ENCODE measurements at places on chromosomes 1 and 21. TPM values are rescaled to one million over a fixed set of nuclear protein-coding genes. Genes with fewer than 3 reads are reported as not detected.

DNA sequence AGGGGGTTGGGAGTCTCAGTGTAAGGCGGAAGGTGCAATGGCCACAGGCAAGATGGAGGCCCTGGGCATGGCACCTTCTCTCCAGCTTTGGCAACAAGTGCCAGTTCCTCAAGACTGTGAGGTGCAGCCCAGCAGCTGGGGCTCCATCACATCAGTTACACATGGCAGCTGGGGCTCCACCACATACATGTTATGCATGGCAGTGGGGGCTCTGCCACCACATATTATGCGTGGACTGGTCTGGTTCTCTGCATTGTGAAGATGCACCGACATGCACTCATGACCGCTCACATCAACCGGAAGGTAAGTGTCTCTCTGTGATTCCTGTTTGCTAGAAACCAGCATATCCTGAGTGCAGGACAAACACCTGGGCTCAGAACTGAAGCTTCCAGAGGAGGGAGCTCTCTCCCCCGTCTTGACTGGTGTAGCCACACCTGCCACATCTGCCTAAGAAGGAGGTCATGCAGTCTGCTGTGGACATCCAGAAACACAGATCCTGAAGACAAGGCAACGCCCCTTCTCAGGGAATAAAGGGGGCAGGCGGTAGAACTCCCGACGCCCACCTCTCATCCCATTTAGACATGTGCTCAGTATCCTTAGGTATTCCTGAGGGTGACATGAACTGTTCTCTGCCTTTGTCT is 104.1 kb upstream of the TMPRSS2 start:
- peak; percentile 85 for DNase-seq

GRCh38 chr1:230982696-230983095 is 3.8 kb downstream of the ARV1 start:
- DNase-seq: no peak

DNA sequence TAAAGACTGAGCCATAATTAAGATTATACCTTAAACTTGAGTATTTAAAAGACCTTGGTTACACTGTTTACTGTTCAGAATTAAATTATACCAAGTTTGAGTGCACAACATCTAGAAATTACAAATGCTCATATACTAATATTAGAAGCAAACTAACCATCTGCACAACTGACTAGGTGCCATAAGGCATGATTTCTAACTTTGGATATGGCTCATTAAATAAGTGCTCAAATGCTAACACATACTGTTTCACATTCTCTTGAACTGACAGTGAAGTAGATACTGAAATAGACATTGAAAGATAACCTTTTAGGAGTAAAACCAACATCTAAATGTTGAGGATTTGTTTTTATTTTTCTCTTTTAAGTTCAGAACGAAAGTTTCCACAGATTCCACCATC is 74.1 kb downstream of the PRKAA2 start:
- DNase-seq: no peak

- peak; percentile 21 for DNase-seq
Observed at GRCh38 chr1:195005338-195005737, 1602.9 kb downstream of the KCNT2 start.

DNA sequence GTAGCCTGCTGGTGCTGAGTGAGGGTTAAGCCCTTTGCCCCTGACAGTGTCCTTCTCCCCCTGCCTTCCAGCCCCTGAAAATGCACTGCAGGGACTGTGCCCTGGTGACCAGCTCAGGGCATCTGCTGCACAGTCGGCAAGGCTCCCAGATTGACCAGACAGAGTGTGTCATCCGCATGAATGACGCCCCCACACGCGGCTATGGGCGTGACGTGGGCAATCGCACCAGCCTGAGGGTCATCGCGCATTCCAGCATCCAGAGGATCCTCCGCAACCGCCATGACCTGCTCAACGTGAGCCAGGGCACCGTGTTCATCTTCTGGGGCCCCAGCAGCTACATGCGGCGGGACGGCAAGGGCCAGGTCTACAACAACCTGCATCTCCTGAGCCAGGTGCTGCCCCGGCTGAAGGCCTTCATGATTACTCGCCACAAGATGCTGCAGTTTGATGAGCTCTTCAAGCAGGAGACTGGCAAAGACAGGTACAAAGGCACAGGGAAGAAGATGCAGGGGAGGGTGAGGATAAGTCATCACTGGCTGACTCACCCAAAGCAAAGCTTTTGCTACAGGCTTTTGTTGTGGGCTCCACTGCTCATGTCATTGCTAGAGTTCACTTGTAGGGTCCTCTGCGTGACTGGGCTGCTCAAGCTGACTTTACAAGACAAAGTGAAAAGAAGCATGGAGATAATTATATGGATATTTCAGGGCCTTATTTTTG is 174.9 kb downstream of the PIGK start:
- peak; percentile 73 for DNase-seq

DNA sequence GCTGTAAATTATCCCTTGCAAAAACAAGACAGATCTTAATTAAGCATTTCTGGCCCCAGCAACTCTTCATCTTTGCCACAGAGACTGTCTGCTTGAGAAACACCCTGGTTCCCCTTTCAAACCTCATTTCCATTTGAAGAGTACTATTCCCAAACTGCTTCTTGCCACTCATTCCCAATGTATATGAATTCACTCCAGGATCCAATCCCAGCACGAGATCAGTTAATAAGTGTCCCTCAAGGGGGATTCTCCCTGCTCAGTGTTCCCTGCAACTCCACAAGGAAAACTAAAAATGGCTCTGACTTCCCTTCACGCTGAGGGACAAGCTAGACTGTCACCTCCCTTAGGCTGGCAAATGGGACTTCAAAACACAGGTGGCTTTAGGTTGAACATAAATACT is 173.2 kb downstream of the SIPA1L2 start:
- DNase-seq: no peak

GRCh38 chr1:89854140-89854539 is 33.3 kb downstream of the LRRC8D start:
- DNase-seq: no peak

DNA sequence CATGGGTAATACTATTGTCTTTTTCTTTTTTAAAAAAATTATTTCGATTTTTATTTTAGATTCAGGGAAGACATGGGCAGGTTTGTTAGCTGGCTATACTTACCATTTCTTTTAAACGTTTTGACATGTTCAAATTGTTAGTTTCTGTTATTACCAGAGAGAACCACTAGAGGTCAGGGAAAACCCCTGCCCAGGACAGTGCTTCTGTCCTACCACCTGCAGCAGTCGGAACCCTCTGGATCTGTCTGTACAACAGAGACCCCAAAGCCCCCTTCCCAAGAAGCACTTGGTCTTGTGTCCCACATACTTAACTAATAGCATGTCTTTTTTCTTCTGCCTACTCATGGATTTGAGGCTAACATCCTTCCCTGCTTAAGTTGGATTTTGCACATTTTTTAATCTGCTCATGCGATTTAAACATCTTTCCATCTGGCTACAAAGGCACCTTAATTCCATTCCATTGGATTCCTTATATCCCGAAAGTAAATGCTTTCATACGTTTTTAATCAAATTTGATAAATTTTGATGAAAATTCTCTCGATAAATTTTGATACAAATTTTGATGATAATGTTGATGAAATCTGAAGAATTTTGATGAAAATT is 10.0 kb upstream of the C1orf115 start:
- DNase-seq: peak; percentile 73

- DNase-seq: no peak
Observed at GRCh38 chr1:115654125-115654524, 12.4 kb downstream of the VANGL1 start.

DNA sequence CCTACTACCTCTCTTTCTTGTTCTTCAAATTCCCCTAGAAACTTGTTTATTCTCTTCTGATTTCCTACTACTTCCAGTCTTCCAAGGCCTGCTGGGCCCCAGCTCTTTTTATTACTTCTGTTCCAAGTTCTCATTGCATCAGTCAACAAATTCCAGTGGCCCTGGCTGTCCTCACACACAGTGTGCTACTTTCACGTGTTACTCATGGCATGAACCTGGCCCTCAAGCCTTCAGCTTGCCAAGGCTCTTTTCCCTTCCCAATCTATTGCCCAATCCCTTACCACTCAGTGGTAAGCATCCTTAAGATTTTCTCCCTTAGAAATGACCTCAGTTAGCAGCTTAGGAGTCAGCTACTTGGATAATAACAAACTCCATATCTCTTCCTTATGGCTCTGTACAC is 613.5 kb downstream of the LMO4 start:
- DNase-seq: no peak

DNA sequence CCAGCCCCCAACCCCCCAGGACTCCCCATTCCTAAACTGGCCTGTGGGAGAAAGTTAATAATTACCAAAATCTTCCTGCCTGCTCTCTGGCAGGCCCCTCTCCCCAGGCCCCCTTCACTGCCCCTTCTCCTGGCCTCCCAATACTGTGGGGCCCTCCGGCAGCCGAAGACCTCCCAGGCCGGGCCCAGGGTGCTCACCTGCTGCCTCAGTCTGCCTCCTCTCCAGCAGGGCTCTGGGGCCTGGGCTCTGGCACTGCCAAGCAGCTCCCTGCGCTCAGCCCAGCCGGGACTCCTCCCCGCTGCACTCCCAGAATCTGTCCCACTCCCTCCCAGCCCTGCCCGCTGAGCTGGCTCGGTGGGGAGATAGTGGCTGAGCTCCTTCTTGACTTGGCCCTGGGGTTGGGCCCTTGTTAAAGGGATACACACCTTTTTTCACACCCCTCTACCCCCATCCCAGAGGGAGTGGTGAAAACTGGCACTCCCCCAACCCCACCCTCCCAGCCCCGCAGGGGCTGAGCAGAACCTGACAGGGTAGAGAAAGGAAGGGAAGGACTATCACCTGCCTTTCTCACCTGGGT is at the start of gene S100A16:
S100A16 (minus strand) TSS at position 383 of the 577 bp plus-strand sequence. CDS start 4,986 bp downstream, outside the sequence.
- DNase-seq: peak; percentile 95

- DNase-seq: no peak
Observed at GRCh38 chr1:165424454-165425216, 20.3 kb downstream of the RXRG start.

GRCh38 chr1:68594851-68595250 is 98.0 kb upstream of the DEPDC1 start:
- no peak for DNase-seq

DNA sequence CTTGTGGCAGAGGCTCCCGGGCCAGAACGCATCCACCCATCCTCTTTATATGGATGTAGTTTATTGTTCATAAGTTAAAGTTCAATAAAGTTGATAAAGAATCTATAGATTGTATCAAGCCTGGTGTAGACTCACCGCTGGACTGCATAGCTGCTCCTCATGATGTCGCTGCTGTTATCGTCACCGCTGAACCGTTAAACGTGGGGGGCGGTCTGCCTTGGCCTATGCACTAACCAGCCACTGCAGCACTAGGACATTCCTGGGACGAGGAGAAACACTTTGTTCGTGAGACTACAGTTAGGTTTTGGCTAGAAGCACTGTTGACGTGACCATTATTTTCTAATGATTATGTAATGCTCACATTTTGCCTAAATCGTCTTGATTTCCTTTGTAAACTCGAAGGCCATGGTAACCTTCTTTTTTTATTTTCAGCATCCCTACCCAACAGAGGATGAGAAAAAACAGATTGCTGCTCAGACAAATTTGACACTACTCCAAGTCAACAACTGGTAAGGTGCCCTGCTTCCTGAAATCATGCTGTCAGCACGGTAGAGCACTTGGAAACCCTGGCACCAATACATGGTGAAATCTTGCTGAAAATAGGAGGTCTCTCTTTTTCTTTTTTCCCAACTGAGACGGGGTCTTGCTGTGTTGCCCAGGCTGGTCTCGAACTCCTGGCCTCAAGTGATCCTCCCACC is 50.2 kb downstream of the PKNOX1 start:
- DNase-seq: no peak

DNA sequence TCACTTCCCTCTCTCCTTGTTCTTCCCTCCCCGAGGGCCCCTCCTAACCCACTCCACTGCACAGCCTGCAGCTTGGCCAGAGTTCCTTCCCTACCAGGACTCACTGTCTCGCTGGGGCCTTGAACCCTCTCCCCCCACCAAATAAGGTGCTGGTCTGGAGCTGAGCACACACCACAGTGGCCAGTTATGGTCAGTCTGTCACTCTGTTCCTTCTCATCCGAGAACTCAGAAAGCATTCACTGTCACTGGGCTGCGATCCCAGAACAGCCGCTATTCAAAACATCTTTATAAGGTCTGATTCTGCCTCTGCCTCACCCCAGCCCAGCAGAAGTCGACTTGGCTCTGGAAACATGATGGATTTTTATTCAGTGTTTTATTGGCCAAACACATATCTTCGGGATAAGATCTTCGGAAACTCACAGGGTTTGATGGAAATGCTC is 19.8 kb upstream of the LBR start:
- DNase-seq: no peak

DNA sequence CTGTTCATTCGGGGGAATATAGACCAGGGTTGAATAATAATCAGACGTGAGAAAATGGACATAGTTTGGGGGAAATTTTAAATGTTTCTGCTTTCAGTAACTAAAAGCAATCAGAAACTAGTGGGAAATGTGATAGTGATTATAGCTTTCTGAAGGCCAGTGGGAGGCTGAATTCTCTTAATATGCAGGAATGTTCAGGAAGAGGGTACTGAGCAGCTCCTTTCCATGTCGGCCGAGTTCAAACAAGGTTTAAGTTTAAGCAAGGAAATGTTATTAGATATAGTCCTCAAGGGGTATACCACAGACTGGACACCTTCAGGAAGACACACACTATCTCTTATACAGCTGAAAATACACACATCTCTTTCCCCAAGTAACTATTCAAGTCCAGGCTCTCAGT is 105.5 kb downstream of the HHAT start:
- DNase-seq: no peak

- DNase-seq: no peak
Observed at GRCh38 chr1:54846716-54847284, 40.2 kb downstream of the DHCR24 start.

- peak; percentile 13 for DNase-seq
Observed at GRCh38 chr1:94101613-94102525, 19.1 kb downstream of the ABCA4 start.

- peak; percentile 39 for DNase-seq
Observed at GRCh38 chr1:18217398-18218043, 109.9 kb downstream of the IGSF21 start.

EFNA1 gene
- total RNA-seq: 49.9 TPM

LRRC38 gene
- 4.8 TPM for total RNA-seq

DNAJC28 gene
- total RNA-seq: 0.44 TPM

RGS13 gene
- 0.22 TPM for total RNA-seq

CGN gene
- 20.1 TPM for total RNA-seq

UQCRH gene
- total RNA-seq: 885 TPM

FAM177B gene
- not detected for total RNA-seq

KRTAP19-6 gene
- total RNA-seq: not detected

HTR1D gene
- total RNA-seq: 1.3 TPM

OR2L5 gene
- 0.07 TPM for total RNA-seq

RASAL2 gene
- total RNA-seq: 11.3 TPM

CCDC17 gene
- 1.9 TPM for total RNA-seq

SLC35A3 gene
- total RNA-seq: 31.4 TPM

WNT3A gene
- 1.5 TPM for total RNA-seq

NR1I3 gene
- not detected for total RNA-seq

MAP1LC3C gene
- total RNA-seq: not detected

CLCNKA gene
- total RNA-seq: not detected
